ENCODE measurements at places on chromosomes 3 and 15.

DNA sequence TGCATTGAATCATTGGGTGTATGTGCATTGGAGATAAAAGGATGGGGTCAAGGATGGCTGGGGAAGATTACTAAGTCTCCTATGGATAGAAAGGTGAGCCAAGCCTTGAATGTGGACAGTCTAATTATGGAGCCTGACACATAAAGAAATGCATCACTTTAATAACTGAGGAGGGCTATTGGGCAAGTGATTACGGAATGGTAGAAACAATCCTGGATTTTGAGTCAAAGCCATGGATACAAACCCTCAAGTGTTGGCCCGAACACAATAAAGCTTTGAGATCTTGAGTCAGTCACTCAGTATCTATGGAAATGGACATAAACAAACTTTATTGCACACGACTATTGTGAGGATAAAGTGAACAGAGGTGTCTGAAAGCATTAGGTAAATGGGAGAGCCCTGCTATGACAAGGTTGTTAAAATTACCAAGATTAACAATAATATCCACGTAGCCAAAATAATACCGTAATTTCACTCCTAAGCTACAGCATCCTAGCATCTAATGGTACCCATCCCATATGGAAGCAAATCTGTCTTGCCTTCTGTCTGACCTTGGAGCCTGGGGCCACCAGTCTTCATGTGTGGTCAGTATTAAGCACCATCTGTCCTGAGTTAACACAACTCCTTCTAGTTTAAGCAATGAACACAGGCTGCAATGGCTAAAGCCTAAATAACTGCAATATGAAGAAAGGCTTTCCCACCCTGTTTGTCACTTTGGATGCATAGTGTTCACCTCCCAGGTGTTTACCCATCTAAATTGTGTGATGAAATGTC lies 136.9 kb upstream of the PRICKLE2 start:
- DNase-seq: no peak

DNA sequence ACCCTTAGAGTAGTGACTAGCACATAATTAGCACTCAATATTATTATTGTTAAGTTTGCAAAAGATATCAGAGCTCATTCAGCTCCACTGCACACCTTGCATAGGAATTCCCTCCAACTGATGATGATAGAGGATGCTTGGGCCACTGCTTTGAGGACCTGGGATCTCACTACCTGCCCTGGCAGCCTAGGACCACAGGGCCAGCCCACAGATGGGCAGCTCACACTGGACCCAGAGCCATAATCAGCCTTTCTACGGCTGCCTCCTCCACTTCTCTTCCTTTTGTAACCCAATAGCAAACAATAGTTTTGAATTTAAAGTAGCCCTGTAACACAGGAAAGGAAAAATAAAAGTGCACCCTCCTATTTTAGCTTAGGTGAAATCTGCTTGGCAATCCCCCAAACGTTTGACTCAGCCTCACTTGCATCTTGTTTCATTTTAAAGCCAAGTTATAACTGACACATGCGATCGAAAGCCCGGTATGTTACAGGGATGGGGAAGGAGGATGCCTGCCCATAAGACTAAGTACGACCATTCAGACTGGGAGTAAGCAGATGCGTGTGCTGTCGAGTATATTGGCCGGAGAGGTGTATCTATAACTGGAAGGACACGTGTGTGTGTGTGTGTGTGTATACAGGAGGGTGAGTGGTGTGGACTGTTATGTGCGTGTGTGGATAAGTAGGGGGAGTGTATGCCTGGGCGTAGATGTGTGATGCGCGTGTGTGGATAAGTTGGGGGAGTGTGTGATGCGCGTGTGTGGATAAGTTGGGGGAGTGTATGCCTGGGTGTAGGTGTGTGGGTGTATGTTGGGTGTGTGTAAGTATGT lies 65.9 kb downstream of the CPN2 start:
- no peak for DNase-seq

GRCh38 chr3:194851254-194851653 lies 165.6 kb downstream of the FAM43A start:
- DNase-seq: no peak

- DNase-seq: no peak
Observed at GRCh38 chr3:127959873-127960272, 44.8 kb downstream of the KBTBD12 start.

- DNase-seq: no peak
Observed at GRCh38 chr3:112381673-112382542, 49.0 kb downstream of the CD200 start.

DNA sequence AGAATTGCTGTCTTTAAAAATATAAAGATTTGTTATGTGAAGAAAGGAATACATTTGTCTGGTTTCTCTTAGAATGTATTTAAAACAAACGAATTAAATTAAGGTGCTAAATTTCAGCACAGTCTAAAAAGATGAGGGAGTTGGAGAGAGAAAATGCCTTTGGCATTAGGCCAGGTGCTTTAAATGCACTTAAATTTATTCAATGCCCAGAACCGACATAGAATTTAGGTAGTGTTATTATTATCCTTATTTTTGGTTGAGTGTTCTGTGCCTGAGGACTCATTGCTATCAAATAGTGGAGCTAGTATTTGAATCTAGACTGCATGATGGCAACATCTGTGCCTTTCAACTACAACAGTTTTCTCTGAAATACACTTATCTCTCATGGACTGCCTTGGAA lies 287.5 kb downstream of the RBMS3 start:
- no peak for DNase-seq

GRCh38 chr3:66712210-66712609 lies 211.4 kb upstream of the LRIG1 start:
- no peak for DNase-seq

DNA sequence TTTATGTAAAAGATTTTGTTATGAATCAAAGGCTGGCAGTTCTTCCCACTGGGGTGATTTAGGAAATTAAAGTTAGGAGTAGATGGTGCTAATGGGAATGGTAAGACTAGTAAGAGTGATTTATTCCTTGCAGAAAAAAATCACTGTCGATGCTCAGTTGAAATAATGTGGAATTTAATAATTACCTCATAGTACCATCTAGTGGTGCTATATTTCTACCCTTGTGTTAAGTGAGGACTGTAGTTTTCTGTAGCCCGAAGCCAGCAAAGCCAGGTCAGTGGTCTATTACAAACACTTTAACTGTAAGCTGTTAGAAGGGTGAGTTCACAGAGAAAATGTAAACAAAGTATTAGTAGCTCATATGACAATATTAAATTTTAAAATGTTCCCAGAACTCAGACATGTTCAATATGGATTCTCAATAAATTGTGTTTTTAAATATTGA lies 39.5 kb upstream of the GOLGA8J start:
- DNase-seq: no peak

- DNase-seq: no peak
Observed at GRCh38 chr3:16132190-16132589, 42.3 kb upstream of the GALNT15 start.

DNA sequence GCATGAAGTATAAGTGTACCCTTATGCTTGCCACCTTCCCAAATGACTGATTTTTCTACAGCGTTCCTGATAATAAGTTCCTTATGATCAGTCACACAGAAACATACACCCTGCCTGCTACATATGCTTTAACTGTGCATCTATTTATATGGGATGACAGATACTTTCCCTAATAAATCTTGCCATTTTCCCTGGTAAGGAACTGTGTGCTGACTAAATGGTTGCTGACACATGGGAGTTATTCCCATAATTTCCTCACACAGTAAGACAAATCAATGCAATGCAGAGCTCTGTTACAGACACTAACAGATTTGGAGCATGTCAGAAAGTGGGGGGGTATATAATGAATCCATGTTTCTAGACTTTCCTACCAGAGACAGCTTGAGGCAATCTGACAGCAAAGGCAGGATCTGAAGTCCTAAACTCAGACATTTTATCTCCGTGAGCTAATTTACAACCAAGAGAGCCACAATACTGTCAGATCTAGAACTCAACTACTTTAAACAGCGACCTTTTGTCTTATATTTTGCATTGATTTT lies 86.9 kb upstream of the TCF12 start:
- DNase-seq: no peak

DNA sequence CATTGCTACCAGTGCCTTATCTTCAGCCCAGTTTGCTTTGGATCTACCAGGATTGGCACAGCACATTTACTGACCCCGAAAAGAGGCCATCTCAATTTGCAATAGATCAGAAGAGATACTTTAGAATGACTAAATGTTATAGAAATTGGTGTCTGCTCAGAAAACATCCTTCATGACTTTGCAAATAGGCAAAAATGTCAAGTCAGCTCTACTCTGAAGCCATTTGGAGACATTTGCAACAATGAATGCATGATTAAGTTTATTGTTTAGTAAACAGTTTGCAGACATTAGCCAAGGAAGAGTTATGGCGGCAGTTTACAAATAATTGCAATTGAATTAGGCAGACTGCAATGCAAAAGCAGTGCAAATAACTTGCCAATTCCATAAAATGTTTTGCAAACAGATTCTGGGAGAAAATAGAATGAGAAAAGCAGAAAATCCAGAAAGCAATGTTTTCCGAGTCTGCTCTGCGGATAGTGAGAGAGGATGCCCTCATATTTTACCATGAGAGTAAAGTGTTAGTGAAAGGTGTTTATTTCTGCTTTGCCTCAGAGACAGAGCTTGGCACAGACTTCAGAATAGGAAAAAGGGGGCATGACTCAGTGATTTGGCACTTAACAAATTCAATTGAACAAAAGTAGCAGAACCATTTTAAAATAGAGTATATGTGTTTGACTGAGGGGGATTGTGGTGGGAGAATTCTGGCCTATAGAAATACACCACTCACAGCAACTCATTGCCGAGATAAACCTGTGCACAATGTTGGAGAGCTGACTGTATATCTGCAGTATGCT lies 334.9 kb upstream of the NR2F2 start:
- DNase-seq: no peak

DNA sequence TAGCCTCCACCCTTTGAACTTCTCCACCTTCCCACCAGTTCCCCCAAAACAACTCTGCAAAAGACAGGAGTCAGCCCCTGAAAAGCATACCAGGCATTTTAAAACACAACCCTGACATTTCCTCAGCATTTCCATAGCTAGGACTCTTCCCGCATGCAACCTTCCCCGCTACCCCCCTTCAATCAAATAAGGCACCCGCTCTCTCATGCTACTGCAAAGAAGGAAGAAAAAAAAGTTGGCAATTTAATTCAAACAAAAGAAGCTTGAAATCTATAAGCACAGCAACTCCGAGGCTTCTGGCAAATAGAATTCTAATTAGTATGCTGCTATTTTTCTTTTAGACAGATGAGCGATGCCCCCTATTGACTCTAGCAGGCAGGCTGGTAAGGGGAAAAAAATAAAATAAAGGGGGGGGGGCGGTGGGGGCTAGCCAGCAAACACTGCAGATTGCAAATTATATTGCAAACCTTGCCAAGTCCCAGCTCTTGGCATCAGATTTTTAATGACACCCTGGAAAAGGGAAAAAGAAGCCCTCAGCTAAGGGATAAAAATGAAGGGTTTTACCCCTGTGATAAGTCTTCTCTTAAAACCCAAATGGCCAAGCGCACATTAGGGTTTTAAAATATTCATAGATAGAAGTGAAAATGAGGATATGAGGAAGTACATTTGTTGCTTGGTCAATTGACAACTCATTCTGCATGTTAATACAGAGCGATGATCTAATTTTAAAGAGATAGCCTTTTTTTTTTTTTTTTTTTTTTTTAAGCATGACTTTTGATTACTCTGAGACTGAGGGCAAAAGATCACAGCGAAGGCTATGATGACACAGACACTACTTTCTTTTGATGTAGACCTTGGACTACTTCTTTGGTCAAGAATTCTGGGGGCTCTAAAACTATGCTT lies 255.2 kb downstream of the NR2F2 start:
- no peak for DNase-seq

DNA sequence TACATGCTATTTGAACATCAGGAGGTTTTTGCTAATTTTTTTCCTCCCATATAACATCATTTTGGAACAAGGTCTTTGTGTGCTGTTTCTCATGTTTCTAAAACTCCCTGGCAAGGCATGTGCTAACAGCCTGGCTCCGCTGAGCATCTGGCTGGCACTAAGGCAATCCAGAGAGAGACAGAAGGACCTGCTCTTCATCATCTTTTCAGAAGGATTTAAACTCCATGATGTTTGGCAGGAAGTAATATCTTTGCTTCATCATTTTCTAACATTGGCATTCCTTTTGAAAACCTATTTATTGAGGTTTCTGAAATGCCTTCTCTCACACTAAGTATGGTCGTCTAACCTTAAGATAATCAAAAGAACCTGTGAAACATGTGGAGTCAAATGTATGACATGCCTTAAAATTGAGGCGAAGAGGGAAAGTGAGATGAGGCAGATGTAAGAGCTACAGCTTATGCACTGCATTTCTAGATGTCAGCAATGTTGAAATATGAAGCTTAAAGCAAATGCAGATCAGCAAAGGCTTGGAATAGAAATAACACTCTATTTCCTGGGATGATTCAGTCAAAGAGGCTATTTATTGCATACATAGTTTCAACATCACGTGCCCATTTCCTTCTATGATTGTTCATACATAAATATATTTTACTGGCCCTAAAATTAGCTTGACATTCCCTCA lies 592.0 kb downstream of the ZNF385D start:
- no peak for DNase-seq

DNA sequence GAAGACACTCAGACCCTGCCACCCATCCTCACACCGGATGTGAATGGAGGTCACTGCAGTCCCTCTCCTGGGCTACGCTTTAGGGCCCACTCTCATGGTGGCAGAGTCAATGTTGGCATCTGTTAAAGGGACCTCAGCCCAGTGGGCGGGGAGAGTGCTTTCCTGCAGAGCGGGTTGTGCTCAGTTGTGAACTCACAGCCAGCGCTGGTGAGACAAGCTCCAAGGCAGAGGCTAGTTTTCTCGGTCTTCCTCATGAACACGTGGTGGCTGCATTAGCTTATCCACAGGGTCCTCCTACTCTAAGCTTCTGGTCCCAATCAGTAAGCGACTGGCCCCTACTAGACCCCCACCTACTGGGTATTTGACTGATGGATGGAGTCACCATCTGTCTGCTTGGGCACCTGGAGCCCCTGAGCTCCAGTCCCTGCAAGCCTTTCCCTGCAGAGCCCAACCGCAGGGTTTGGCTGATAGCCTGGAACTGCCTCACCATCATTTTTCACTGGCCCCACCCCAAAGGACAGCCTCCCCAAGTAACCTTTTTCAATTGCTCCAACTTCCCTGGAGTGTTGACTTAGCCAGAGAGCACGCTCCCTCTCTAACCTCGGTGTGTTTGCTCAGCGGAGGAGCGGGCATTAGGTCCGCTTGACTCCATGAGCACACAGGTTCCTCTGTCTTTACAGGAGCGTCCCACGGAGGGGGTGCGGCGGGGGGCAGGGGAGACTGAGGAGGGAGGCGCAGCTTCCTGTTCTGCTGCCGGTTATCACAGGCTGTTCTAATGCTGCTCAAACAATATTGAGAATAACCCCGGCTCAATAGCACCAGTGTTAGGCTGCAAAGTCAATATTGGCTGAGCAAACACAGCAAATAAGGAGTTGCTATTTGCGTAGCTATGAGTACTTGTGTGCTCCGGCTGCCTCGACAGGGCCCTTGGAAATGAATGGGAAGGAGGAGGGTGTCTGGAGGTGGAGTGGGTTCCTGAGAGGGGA lies 141.7 kb downstream of the RPLP1 start:
- DNase-seq: no peak

DNA sequence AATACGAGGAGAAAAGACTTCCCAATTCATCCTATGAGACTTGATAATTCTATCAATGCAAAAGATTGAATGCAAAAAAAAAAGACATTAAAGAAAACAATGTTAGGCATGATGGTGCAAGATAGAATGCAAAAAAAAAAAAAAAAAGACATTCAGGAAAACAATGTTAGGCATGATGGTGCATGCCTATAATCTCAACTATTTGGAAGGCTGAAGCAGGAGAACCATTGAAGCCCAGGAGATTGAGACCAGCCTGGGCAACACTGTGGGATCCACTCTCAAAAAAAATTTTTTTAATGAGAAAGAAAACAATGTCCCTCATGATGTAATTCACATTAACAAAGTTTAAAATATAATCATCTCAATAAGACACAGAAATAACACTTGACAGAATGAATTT lies 75.9 kb downstream of the MYO9A start:
- DNase-seq: no peak
